ENCODE measurements at places on chromosomes 11 and 22.

DNA sequence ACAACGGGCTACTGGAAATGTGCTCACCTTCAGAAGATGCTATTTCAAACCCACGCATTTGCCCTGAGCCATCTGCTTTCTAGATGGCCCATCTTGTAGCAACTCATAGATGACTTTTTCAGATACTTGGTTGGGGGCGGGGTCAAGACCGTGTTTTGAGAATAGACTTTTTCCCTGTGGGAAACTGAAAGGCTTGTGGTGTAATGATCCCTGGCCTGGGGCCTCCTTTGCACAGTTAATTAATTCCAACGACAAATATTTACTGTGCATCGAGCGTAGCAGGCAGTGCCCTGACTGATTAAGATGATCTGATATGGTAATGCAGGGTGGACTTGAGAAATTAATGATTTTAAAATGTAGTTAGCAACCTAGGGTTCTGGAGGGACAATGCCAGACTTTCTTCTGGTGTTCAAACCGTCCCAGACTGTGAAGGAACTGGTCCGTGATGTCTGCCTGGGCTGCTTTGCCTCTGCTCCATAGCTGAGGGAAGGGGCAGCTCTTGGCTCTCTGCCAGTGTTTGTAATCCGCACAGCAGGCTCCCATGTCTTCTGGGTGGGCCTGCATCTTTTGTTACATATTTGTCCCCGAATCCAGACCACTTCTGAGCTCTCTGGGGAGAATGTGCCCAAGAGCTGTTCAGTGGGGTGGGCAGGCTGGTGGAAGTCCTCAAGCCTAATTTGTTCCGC lies 84.8 kb downstream of the ADAMTS15 start:
- DNase-seq: no peak

DNA sequence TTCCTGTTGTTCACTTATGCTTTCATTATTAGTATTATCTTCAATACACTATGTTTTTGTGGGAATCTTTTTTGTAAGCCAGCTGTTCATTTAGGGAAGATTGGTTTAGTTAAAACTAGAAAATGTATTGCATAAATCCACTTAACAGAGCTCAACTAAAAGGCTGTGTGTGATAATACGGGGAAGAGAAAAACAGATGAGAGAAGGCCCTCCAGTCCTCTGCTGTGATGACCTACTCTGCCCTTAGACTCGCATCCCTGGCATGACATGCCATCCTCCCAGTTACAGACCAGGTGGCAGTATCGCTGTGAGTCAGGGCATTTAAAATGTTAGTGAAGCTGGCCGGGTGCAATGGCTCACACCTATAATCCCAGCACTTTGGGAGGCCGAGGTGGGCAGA lies 173.4 kb upstream of the TTC12 start:
- no peak for DNase-seq

GRCh38 chr11:46743693-46744339 lies 24.8 kb downstream of the F2 start:
- no peak for DNase-seq

DNA sequence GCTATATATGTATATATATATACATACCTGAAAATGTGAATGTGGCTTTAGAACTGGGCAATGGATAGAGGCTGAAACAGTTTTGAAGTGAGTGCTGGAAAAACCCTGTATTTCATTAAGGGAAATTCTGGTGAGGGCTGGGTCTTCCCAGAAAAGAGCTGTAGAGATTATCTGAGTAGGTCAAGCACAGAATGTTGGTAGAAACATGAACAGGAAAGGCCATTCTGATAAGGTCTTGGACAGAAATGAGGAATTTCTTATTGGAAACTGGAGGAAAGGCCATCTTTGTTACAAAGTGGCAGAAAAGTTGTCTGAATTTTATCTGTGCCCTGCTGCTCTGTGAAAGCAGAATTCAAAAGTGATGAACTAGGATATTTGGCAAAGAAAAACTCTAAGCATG lies 25.4 kb downstream of the RTL6 start:
- DNase-seq: no peak

DNA sequence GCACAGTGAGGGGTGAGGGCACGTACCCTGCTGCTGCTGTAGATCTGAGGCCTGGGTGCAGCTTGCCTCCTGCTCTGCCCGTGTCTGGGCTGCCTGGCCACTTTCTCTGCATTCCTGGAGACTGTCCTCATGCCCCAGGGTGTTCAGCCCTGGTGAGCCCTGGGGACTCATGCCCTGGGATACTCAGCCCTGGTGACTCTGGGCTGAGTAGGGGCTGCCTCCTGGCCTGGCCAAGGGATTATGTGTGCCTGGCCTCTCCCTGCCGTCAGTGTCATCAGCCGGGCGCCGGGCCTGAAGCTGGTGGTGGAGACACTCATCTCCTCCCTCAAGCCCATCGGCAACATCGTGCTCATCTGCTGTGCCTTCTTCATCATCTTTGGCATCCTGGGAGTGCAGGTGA lies 94.7 kb downstream of the CACNA1I start:
- no peak for DNase-seq

DNA sequence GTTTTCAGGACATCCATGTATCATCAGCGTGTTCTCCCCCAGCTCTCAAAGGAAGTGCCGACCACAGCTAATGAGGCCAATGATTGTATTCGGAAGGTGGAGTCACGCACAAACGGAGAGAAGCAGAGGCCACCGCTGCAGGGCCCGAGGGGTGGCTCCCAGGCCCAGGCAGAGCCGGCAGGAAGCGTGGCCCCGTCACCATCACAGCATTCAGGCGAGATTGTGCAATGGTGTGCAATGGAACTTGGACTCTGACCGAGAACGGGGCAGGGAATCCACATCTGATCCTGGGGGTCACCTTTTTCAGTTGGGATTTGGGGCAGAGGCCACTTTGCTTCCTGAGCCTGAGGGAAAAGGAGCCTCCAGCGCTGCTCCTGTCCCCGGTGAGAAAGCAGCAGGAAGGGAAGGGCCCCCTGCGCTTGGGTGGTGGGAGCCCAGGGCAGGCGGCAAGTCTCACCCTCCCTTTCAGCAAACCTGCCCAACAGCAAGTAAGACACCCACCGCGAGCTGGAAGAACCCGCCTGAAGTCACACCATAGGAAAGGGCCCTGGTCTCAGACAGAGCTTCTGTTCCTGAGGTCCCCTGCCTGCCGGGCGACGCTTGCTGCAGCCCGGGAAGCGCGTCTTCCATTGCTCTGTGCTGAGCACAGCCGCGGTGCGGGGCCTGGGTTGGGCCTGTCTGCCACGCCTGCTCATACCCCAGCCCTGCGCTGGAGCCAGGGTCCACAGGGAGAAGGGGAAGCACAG lies 1430.7 kb downstream of the BRD1 start:
- DNase-seq: no peak

DNA sequence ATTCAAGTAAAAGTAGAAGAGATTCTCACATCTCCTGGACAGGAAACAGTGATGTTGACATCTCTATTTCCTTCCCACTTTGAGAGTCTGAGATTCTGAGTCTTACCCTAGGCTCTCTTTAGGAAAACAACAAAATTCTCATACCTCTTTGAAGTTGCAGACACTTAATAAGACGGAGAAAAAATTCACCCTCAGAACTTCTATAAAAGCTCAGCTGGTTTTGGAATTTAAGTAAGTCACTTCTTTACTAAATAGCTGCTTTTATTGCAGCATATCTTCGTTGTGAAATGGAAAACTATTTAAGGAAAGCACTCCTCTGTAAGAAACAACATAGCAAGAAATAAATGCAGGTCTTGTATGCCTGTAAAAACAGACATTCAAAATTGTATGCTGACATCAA lies 79.1 kb downstream of the MSANTD4 start:
- DNase-seq: no peak

DNA sequence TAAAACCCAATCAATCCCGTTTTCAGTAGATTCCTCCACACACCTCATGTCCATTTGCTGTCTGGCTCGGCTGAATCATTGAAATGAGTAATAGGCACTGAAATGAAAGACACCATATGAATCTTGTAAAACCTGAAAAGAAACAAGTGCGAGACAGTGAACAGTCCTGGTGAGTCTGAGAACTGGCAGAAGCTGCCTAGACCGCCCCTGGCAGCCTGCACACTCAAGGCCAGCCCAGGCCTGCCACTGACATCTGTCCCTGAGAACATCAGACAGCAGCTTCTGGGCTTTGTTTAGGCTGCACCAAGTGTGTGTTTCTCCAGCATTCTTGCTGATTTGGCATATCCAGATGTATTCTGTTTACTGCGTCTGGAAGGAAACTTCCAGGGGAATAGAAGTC lies 44.8 kb downstream of the ENDOD1 start:
- DNase-seq: no peak

DNA sequence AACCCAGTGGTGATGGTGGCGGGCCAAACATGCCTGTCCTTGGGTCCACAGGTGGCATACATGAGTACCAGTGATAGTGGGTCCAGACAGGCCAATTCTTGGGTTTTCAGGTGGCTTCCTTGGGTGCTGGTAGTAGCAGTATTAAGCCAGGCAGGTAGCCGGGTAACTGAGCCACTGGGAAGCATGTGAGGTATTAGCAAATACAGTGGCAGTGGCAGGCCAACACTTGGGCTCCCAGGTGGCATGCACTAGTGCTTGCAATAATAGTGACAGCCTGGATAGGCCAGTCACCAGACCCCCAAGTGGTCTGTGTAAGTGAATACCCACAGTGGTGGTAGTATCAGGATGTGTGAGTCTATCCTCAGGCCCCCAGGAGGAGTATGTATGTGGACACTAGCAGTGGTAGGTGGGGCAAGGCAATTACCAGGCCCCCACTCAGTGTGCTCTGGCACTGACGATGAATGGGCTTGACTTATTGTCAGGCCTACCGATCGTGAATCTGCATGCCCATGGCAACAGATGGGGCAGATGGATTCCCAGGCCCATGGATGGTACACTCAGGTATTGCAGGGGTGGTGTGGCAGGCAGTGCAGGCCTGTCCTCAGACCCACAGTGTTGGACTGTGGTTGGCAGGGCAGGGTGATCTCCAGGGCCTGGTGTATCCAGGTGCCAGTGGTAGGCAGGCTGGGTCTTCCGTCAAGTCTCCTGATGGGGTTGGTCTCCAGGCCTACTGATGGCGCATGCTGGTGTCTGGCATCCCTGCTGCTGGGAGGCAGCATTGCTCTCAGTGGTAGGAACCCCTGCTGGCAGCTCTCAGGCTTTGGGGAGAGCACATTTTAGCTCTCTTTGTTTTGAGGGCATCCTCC lies 840.7 kb downstream of the FAM181B start:
- DNase-seq: no peak

- DNase-seq: no peak
Observed at GRCh38 chr11:119207415-119207960, 1.3 kb downstream of the CBL start.

DNA sequence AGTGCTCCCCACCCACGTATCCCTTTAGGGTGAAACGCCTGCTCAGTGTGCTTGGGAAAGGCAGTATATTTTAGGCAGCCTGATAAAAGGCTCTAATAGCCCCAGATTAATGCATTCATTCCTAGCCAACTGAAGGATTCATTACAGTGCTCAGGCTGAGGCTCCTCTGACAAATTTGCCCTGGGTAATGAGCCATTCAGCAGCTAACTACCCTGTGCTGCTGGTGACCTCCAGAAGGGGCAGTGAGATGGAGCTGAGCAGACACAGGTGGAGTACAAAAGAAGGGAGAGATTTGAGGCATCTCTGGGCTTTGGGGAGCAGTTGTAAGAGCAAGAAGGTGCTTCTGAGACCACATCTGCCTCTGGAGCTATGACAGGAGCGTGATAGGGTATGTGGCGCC lies 817.0 kb downstream of the NTM start:
- DNase-seq: no peak

DNA sequence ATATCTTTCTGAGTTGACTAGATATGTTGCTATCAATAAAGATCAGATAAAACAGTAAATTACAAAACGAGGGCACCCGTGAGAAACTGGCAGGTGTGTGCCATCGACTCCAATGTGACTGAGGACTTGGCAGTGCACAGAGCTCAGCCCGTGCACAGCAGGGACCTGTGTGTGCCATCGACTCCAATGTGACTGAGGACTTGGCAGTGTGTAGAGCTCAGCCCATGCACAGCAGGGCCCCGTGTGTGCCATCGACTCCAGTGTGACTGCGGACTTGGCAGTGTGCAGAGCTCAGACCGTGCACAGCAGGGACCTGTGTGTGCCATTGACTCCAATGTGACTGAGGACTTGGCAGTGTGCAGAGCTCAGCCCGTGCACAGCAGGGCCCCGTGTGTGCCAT lies 347.2 kb upstream of the B3GAT1 start:
- DNase-seq: no peak

DNA sequence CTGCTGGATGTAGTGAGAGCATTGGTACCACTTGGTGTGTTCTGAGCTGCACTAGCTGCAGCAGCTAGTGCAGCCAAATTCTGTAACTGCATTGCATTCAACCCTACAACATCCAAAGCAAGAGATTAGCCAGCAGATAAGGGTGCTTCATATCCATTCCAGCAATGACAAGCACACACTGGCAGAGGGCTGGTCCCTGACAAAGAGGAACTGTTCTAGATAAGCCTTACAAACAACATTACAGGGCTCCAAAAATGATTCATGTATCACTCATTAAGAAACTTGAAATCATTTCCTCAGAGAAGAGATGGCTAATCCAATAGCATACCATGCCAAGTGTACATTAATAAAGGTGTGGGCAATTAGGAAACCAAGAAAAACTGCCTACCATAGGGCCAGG lies 28.4 kb upstream of the RAPSN start:
- DNase-seq: no peak

GRCh38 chr11:78893996-78894395 lies 319.3 kb upstream of the NARS2 start:
- no peak for DNase-seq

DNA sequence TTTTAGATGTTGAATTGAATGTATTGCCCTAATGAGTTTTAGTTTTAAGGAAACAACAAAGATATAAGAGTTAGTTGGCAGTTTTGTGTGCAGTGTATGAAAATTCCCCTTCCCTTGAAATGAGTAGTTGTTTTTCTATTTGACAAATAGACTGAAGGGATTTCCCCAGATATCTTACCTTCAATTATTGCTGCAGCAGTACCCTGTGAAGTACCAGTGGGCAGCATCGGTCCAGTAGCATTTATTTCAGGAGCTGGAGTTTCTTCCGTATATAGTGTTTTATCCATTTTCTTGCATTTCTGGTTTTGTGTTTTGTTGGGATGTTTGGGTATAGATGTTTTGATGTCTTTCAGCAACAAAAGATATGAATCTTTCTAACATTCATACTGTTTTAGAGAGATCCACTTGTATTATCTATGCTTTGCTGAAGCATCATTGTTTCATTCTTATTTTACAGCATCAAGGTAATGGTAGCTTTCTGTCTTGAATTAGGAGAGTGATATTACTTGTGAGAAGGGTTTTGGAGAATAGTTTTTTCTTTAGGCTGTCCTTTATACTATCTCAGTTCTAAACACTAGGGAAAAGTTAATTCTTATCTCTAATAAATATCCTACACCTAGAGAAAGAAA lies 7.4 kb downstream of the KMT2A start:
- no peak for DNase-seq

- DNase-seq: no peak
Observed at GRCh38 chr11:116352881-116353280, 419.9 kb downstream of the BUD13 start.

- no peak for DNase-seq
Observed at GRCh38 chr22:45942344-45942743, 34.6 kb downstream of the WNT7B start.

DNA sequence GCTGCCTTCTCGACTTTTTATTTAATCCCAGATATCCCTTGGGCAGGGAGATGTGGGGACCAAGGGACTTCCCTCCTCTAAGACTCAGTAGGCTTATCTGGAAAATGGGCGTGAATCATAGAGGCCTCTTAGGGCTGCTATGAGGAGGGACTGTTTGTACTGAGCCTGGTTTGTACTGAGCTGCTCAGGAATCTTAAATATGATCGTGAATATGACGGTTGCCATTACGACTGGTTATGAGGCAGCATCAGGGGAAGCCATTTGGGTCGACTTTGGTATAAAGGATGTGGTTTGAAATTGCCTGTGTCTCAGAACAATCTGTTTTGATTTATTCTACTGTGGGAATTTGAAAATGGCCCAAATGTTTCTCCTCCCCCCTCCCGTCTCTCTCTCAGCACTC lies 20.6 kb downstream of the TSPAN18 start:
- DNase-seq: no peak

All from stimulated activated CD8-positive, alpha-beta memory T cell treated with anti-CD3 and anti-CD28 coated beads, Interleukin-7, amount 100 ng/mL, for 24 hours (primary cell).